ENCODE measurements at places on chromosomes 5 and 9.
A peak's percentile ranks its signal among the peaks of the same experiment; 100 is the strongest.

- no peak for DNase-seq
Measured at GRCh38 chr9:106874652-106875051, 11.7 kb downstream of the ZNF462 start.

- no peak for DNase-seq
Measured at GRCh38 chr5:10699987-10700386, 61.0 kb downstream of the DAP start.

GRCh38 chr5:99305045-99305580, 376.3 kb upstream of the CHD1 start:
- no peak for DNase-seq

DNA sequence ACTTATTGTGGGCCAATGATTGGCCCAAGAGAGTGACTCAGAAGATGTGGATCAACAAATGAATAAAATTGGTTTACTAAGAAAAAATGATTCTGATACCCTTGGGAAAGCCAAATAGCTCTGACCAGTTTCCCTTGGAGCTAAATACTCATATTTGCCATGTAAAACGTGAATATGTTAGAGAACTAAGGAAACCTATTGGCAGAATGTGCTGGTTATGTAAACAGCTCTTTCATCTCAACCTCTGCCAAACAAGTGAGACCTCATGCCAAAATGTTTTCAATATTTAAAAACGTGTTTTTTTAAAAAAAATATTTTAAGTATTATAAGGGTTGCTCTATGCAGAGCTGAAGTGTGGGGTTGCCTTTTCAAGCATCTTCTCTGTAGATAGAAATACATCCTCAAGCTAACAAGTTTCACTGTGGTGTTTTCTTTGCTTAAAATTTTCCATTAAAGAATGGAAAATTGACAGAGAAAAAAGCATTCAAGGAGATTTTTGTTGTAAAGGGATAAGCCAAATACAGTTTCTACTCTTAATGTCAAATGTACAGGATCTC, 186.9 kb upstream of the TUT7 start:
- no peak for DNase-seq

GRCh38 chr5:179302499-179303185, 42.6 kb downstream of the ADAMTS2 start:
- DNase-seq, result no peak

DNA sequence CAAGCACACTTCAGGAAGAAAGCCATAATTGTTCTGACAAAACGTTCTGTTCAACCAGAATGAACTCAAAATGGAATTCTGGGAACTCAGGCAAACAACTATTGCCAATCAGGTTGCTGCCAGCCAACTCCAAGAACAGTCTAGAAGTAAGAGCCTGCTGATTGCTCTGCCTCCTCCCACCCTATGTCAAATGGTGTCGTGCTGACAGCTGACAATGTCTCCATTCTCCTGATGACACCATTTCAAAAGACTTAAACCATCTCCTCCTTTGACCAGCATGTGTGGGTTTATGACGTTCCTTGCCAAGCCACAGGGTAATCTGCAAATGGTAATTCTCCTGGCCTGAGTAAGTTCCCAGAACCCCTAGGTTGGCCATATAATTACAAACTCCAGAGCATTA, 21.9 kb upstream of the PLIN2 start:
- DNase-seq, result no peak

DNA sequence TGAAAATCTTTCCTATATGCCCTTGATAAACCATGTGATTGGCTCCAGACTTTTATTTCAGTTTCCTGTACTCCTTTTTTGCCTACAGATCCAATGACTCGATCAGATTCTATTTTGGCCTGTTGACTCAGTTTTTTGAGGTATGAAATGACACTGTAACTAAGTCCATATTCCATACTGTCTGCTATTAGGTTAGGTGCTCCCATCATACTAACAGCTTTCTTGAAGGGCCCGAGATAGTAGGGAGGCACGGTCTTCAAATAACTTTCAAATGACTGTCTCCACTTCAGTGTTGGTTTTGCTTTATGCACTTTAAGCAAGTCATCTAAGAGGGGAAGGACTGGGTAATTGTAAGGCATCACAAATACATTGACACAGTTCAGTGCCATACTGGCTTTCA, 295.4 kb upstream of the DAB2 start:
- no peak for DNase-seq

DNA sequence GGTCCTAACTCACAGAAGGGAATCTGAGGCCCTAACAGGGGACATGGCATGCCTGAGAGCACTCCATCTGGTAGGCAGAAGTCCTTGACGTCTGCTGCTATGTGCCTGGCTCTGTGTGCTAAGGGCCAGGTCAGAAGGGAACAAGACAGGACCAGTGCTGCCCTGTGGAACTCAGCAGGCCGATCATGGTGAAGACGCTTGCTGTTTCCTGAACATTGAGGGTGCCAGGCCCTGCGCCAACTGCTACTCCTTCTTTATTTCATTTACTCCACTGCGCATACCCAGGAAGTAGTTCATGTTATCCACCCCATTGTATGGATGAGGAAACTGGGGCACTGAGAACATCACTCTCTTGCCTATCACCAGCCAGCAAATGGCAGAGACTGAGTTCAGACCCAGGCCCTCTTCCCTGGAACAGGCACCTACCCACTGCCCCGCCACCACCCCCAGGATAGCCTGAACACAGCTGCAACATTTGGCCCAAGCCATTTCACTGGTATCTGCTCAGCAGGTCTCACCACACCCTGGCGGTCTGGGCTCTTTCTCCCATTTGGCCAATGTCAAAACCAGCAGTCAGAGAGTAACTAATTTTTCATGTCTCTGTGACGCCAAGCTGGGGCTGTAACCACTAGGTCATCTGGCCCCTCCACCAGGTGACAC, 24.8 kb upstream of the FOXI1 start:
- DNase-seq, result no peak

- DNase-seq, result no peak
Measured at GRCh38 chr5:67542479-67542878, 345.9 kb upstream of the CD180 start.

DNA sequence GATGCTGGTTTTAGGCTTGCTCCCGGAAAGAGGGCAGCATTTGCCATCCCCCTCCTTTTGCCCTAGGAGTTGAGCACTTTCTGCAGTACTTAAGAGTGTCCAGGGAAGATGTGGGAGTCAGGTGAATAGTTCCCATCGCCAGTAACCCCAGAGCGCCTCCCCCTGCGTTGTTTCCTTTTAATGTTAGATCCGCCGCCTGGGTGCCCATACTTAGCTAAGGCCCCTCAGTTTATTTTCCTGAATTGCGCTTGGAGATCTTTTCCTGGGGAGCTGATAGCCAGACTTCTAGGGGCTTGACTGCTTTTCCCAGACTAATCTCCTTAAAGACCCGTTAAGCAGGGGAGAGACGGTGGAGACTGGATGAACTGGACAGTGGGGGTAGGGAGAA, 377 bp upstream of the PCDHAC2 start:
- peak; percentile 22 for DNase-seq

DNA sequence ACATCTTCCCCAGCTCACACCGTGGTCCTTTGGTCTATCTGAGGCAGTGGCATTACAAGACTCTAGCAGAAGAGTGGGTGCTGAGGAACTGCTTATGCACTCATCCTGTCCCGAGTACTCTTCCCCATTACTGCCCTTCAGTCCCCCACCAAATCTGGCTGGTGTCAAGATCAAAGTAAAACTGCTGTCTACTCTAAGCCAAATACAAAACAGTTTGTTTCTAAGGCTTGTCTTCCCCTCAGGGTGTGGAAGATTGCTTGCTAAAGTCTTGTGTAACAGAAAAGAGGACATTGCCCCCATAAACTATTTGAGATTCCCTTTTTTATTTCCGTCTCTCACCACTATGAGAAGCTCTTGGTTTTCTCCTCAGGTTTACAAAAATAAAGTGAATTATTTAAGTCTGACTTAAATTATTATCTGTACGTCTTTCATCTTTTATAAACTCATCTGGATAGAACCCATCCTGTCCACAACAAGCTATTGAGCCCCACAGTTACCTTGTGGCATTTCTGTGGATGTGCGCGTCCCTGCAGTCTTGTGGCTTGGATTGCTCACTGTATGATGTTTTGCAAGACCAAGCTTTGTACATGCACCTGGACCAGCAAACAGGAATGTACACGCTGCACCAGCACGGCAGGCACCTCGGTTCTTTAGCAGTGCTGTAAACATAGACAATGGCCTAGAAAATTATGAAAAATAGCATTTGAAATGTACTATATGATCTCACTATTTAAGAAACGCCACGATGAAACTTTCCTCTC, 61.0 kb downstream of the CYSTM1 start:
- no peak for DNase-seq

DNA sequence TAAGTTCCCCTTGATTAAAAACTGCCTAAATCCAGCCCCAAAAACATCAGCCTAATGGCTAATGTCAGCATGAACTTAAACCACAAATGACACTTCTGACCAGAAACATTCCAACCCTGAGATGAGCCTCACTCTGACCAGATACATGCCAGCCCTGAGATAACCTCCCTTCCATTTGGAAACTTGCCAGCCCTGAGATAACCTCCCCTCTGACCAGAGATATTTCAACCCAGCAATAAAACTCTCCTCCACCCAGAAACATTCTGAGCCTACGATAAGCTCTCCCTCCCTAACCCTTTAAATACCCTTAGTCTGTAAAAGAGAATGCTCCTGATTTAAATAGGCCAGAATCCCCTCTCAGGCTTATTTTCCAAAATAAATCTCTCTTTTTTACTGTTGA, 1035.7 kb upstream of the NUDT12 start:
- no peak for DNase-seq

GRCh38 chr9:124733964-124734740, 37.0 kb downstream of the NR6A1 start:
- no peak for DNase-seq

DNA sequence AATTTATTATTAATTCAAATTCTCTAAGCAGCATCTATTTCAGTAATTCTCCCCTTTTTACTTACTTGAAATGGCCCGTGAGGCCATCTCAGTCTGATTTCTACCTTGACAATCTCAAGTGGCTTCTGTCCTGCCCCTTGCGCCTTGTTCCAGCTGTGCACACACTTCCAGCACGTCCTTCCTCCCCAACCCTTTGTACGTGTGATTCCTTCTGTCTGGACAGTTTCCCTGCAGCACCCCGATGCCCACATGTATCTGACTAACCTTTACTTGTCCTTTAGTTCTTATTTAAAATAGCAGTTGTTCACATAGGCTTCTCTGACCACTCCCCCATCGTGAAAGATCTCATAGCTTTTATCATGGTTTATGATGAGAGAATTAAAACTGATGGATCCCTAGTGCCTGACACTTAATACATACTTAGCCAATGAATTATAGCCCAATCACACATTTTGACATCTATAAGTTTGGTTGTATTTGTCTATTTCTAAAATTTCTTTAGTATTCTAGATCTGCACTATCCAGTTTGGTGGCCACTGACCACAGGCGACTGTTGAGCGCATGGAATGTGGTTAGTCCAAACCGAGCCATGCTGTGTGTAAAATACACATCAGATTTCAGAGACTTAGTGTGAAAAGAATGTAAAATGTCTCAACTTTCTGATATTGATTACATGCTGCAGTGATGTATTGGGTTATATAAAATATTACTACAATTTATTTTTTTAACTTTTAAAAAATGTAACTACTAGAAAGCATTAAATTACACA, 14.3 kb downstream of the ZBTB34 start:
- no peak for DNase-seq

DNA sequence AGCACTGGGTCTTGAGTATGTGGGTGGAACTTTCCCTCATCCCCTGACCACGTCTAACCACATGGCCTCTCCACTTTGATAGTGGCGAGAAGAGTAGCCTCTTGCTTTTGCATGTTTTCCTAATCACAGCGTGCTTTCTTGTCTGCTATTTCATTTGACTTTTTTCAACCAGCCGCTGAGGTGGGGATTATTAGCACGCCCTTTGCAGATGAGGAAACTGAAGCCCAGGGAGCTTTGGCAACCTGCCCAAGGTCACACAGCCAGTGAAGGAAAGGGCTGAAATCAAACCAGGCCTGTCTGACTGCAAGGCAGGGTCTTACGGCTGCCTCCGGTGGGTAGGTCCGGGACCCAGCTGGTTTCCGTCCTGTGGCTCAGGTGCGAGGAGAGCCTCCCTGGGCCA, 106.5 kb upstream of the MSX2 start:
- DNase-seq, result no peak

DNA sequence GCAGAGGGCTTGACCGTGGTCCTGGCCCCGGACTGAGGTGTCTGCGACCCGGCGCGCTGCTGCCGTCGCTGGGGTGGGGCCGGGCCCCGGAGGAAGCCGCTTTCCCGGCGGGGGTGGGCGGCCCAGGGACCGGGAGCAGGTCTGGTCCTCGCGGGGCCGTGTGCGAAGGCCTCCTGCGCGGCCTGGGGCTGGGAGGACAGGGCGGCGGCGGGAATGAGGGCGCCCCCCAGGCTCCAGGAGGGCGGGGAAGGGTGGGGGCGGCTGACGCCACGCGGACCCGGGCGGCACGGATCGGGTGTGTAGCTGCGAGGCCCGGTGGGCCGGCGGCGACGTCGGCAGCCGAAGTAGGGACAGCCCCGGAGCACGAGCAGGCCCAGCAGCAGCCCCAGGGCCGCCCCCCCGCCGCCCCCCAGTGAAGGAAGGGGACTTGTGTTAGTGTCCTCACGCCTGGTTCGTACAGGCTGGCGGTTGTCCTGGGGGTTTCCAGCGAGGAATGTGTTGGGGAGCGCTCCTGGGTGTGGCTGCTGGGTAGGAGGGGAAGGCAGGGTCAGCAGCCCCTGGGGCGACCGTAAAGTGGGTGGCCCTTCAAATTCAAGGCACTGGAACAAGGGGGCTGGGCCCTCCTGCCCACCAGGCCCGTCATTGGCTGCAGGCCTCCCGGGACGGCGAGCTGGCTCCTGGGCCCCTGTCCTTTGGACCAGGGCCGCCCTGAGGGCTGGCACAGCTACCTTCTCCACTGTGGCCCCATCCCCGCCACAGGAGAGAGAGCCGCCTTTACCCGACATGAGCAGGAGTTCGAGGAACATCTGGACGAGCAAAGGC, 597 bp upstream of the TMEM250 start:
- DNase-seq, result no peak

GRCh38 chr9:98312365-98312764, 56.9 kb upstream of the TBC1D2 start:
- DNase-seq, result no peak

GRCh38 chr5:36740259-36740898, 134.0 kb downstream of the SLC1A3 start:
- DNase-seq, result no peak

DNA sequence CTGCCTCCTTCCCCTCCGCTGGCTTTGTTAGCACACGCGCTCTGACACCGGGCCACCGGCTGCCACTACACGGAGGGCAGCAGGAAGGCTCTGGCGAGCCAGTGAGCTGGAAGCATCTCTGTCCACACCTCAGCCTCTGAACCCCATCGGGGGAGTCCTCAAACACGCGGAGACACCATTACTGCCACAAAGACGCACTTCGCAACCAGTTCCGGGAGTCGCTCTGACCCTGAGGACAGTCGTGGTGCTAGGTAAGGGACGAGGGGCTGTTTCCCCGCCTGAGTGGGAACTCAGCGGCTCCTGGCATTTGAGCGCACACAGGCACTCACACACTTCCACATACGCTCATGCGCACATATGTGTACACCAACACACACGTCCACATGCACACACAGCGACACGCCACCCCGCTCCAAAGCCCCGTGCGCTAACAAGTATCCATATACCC, 160.0 kb downstream of the C9orf152 start:
- DNase-seq, result no peak
